ENCODE measurements at places on chromosomes 5 and 9.

DNA sequence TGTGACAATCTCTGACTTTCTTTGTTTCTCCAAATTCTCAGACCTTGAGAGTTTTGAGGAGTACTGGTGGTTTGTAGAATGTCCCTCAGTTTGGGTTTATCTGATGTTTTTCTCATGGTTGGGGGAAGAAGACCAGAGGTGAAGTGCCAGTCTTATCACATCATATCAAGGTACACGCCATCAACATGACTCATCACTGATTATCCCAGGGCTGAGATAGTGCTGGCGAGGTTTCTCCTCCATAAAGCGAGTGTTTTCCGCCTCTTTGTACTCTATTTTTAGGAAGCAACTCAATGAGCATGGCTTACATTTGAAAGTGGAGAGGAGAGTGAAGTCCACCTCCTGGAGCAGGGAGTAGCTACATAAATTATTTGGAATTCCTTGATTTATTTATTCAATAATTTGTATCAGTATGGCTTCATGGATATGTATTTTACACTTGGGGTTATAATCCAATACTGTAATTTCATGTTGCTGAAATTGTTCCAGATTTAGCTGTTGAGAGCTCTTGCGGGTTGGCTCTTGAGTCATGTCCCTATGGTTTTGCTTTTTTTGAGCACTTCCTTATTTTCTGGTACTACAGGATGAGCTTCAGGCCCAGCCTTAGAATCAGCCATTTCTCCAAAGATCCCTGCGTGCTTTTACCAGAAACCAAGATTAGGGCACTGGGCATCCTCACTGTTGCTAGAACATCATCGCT is 23.9 kb downstream of the DCANP1 start:
- DNase-seq, result no peak

DNA sequence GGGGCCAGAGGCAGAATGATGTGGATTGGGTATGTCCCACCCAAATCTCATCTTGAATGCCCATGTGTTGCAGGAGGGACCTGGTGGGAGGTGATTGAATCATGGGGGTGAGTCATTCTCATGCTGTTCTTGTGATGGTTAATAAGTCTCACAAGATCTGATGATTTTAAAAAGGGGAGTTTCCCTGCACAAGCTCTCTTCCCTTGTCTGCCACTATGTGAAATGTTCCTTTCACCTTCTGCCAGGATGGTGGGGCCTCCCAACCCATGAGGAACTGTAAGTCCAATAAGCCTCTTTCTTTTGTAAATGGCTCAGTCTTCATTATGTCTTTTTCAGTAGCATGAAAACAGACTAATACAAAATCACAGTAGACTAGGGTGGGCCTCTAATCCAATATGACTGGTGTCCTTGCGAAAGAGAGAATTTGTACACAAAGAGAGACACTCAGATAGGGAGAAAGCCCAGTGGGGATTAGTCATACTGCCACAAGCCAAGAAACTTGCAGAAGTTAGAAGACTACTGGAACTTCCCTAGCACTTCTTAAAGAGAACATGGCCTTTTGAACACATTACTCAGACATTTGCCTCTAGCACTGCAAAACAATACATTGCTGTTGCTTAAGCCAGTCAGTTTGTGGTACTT is 68.4 kb downstream of the ANXA1 start:
- DNase-seq, result no peak

- DNase-seq, result no peak
Observed at GRCh38 chr5:179137016-179137642, 77.0 kb downstream of the ZNF354C start.

- DNase-seq, result no peak
Observed at GRCh38 chr5:51694826-51695225, 311.6 kb downstream of the ISL1 start.

- DNase-seq, result no peak
Observed at GRCh38 chr5:179487145-179487544, 63.2 kb upstream of the RUFY1 start.

GRCh38 chr5:133428072-133428660 is 184.2 kb downstream of the FSTL4 start:
- no peak for DNase-seq

GRCh38 chr5:114362197-114362976 is 517 bp downstream of the KCNN2 start:
- no peak for DNase-seq

DNA sequence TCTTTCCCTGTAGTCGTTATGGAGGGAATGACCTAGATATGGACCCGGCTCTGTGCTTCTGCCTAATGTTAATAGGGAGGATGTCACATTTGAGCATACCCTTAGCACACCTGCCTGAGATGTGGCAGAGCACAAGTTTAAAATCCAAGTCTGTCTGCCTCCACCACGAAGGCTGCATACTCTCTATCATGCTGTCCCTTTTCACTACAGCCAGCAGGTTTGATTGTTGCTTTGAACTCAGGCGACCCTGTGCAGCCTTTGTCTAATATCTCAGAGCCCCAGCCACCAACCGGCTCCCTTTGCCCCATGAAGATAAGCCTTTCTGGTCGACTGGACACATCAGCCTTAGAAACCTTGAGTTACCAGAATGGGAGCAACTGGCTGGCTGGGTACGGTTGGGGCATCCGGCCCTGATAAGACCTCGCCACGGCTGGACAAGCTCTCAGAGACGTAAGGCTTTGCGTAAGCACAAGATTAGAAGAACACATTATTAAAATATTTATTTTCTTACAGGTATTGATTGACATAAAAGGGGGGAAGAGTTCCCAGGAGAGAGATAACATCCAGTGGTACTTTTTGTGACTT is 222.0 kb upstream of the TRIM32 start:
- no peak for DNase-seq

DNA sequence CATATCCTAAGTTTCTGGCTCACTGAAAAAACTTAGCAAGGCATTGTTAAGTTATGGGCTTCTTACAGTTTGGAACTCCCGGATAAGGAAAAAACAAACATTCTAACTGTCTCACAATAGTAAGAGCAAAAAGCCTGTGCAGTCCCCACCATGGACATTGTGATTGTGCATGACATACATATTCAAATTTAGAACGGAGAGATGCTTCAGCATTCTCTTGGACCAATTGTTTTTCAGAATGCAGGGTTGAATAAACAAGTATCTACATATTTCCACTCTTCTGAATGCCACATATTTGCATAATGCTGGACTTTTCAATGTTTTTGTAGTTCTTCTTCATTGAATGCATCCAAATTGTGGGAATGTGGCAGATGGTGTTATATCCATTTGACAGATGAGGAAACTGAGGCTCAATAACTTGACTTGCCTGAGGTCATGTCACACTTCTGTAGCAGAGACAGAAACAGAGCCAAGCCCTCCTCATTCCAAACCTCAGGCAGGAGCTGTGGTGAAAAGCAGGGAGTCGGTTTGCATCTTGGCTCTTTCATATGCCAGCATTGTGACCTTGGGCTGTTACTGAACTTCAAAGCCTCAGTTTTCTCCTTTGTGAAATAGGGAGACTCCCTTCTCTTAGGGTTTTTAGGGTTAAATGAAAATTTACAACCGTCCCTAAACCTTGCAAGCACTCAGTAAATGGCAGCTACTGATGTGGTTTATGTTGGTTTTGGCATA is 95.1 kb downstream of the IQGAP2 start:
- DNase-seq, result no peak

DNA sequence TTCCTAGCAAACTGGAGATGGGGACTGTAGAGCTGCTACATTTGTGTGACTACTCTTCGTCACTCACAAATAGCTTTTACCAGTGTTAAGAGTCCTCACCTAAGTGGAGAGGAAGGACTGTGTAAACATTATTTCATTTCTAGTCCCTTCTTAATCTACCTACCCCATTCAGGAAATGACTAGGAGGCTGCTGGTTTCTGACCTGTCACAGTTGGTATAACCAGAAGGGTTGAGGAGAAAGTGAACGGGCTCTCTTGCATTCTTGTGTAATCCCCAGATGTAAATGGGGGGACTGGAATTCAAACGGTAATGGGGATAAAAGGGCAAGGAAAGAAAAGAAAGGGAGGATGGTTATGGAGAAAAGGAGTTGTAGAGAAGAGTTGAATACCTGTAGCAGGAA is 35.4 kb upstream of the BNIP1 start:
- DNase-seq, result no peak

- DNase-seq, result no peak
Observed at GRCh38 chr9:14306672-14307660, 7.0 kb downstream of the NFIB start.

DNA sequence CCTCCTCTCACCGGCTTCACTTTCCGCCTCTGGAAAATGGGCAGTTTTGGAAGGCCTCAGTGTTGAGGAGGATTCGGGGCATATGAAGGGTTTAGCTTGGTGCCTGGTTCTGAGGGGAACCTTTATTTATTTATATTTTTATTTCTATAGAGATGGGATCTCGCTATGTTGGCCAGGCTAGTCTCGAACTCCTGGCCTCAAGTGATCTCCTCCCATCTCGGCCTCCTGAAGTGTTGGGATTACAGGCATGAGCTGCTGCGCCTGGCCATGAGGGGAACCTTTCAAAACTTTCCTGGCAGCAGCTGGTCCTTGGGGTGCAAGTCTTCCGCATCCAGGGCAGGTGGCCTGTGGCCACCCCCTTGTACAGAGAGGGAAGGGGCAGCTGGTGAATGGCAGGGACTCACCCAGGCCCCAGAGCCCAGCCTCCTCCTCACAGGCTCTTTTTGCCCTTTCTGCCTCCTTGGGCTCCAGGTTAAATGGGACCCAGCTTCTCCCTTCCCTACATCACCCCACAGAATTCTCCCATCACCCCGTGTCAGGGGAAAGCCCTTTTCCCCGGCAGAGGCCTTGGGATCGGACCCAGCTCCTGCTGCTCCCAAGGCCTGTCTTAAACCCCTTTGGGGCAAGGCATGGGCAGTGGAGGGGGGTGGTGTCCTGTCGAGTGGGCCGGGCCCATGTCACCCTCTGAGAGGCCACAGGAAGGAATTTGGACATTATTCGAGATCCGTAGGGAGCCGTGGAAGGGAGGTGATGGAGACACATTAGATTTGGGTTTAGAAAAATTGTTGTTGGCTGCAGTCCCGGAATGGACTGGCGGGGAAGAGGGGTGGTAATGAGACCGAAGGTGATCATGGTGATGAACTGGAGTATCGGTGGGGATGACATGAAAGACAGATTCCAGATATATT is 5.9 kb downstream of the NCS1 start:
- no peak for DNase-seq

DNA sequence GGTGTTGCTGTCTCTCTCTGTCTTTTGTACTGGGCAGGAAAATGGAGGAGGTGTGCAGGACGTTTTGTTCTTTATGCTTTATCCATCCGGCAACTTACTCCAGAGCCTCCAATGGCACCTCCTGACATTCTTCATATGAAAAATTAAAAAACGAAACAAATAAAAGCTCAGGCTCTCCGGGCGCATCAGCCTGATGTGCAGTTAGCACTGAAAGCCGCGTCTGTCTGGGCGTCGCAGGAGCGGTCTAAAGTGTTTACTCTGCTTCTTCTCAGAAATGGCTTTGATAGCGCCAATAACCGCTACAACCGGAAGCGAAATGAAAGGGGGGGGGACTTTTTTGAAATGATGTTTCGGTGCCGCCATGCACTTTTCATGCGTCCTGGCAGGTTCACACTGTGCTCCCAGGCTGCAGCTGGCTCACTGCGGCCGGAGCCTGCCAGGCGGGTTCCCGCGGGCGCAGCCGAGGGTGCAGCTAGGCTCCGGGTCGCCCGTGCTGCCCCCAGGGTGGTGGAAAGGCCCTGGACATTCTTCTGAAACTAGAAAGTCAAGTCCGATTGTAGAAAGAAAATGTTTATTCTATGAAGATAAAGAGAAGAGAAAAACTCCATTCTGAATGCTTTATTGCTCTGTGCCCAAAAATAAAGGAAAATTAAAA is 407.7 kb upstream of the IRX1 start:
- DNase-seq, result no peak

GRCh38 chr9:14307989-14308852 is 5.7 kb downstream of the NFIB start:
- no peak for DNase-seq

GRCh38 chr9:133986774-133987445 is 5.2 kb downstream of the VAV2 start:
- no peak for DNase-seq

GRCh38 chr9:95890594-95890993 is 15.1 kb downstream of the ERCC6L2 start:
- DNase-seq, result no peak

- no peak for DNase-seq
Observed at GRCh38 chr9:36189976-36190375, 745 bp upstream of the CLTA start.
